ENCODE measurements at places on chromosomes 11 and 22.
A peak's percentile ranks its signal among the peaks of the same experiment; 100 is the strongest.

GRCh38 chr22:49872347-49872746 lies 18.7 kb downstream of the ZBED4 start:
- DNase-seq, result no peak

DNA sequence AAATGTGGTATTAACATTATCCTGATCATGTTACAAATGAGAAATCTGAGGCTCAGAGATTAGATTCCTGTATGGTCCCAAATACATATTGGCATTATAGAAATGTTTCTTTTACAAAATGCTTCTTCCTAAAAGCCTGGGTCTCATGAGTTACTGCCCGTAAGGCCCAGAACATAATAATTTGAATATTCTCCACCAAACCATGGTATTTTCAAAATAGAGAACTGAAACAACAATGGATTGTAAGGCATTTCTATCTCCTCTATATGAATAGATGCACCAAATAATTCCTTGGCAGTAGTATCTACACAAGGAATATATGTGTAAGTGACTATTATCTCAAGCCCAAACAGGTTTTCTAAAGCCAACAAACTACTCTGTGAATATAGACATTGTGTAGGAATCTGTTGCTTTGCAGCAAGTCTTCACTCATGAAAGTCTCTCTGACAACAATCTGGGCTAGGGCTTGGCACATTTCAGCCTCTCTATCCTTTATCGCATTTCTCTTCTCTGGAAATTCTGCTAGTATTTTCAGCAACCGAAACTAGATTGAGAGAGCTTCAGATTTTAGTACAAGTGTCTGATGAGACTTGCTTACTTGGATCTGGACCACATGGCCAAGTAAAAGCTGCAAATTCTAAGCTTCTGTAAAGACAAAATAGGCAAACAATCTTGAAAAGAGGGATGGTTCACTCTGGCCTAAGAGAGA lies 112.8 kb upstream of the ARHGAP20 start:
- DNase-seq, result no peak

DNA sequence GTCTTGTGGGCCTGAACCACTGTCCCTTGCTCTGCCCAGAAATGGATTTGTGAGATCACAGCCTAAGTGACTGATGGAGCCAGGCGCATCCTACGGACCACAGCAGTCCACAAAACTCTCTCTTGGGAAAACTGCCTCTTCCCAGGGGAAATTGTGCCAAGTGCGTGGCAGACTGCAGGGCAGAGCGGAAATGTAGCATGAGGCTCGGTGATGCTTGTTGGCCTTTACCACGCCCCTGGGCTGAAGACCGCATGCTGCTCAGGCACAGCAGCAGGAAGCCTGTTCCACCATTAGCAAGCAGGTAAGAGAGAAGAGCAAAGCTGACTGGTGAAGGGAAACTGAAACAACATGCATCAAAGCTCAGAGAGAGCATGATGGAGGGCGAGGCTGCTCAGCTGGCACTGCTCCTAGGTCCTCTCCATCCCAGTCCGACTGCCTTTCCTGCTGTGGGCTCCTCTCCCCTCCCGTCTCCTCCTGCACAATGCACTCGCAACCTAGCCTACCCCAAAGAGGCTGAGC lies 26.5 kb upstream of the SCARF2 start:
- DNase-seq, result no peak

- DNase-seq, result no peak
These were observed 212.3 kb upstream of the ZBED5 start for GRCh38 chr11:11069841-11070835.

DNA sequence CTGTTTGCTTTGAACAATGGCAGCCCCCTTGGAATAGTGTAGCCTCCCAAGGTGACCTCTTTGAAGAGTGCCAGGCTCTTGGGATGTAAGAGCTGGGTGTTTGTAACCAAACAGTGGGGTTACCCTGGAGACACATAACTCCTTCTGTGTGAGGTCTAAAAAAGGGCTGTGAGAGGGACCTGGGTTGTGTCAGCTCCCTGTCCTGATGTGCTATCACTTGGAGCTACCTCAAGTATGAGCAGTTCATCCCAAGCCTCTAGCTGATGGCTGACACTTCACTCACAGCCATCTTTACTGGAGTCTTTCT lies 40.2 kb downstream of the TSPAN18 start:
- DNase-seq, result no peak

DNA sequence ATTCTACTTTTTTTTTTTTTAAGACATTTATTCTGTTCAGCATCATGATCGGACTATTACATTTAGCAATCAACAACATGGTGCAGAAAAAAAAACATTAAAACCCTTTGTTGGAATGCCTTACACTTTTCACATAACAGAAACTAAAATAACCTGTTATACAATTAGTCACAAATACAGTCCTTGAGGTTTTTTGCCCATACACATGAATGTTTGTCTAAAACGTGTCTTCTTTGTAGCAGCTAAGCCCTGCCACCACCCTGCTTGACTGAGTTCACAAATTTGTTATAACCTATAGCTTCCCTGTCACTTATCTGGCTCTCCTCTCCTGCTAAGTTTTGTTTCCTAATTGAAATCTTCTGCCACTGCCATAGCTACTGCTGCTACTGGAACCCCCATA lies 75.4 kb upstream of the ARHGAP20 start:
- DNase-seq, result no peak

- DNase-seq, result no peak
These were observed 4.0 kb upstream of the SCUBE2 start for GRCh38 chr11:9095421-9095820.

DNA sequence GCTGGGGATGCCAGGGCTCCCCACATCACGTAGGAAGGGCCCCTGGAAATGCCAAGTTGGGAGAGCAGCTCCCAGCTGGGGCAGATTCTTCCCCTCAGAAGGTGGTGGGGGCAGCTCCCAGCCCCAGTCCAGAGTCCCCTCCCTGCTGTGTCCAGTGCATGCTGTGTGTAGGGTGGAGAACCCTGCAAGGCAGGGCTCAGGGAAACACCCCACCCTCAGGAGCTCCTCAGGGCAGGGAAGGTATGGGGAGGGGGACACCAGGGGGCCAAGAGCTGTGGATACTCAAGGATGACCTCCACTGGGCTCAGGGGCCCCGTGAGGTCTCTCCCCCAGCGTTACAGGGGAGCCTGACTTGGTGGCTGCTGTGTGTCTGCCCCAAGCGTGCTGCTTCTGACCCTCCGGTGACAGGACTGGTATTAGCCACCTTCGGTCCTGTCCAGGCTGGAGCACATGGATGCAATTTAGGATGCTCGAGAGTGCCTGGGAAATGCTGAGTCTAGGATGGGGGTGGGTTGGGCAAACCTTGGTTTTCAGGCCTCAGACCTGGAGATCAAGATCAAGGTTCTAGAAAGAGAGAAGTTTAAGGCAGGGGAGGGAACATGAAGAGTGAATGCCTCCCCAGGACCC lies 16.1 kb upstream of the CABP7 start:
- DNase-seq, result peak; percentile 49

GRCh38 chr11:62806611-62807121 lies 1.4 kb upstream of the NXF1 start:
- no peak for DNase-seq

DNA sequence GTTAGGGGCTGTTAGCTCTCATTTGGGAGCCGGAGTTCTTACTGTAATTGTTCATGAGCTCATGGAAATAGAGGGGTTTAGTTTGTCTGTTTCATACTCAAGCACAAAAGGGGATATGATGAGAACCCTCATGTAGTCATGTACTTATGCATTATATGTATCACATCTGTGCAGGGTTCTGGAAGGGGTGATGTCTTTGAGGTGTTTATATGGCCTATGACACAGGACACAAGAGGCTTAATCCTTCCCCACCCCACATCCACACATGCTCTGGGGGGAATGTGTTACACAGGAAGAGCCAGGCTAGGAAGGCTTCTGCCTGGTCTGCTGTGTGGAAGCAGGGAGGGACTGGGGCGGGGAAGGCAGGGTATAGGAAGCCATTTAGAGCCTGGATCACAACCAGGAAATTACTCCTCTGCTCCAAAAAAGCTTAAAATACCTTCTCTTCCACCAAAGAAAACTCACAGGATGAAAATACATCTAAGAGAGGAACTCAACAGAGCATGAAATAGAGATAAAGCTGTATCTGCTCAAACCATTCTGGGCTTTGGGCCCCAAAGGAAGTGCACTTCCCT lies 316.1 kb downstream of the TMEM135 start:
- peak; percentile 32 for DNase-seq
